ENCODE measurements at places on chromosomes 2 and 18.
A peak's percentile ranks its signal among the peaks of the same experiment; 100 is the strongest.

DNA sequence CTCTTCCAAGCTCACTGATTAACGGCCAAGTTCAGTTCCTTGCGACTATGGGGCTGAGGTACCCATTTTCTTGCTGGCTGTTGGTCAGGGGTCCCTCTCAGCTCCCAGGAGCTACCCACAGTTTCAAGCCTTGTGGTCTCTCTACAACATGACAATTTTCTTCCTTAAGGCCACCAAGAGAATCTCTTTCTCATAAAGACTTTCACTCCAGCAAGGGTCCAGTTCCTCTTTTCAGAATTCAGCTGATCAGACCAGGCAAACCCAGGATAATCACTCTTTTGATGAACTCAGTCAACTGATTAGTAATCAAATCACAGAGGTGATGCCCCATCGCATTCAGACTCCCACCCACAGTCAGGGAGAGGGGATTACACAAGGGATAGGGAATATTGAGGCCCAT, 129.7 kb downstream of the IRS1 start:
- no peak for DNase-seq

DNA sequence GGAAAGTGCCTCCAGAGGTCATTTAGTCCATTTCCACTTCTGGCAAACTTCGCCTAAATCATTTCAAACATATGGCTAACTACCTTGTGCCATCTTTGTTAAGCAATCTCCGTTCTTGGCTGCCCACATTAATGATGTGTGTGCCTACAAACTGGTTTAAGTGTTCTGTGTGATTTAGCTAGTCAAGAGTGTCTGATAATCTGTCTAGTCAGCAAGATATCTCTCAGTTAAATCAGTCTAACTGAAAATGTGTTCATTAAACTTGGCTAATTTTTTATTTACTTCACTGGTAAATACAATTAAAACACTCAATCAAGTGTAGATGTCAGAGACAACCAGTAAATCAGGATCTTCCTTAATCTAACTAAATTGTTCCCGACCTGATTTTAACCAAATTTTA, 352.4 kb downstream of the ERBB4 start:
- DNase-seq: no peak

DNA sequence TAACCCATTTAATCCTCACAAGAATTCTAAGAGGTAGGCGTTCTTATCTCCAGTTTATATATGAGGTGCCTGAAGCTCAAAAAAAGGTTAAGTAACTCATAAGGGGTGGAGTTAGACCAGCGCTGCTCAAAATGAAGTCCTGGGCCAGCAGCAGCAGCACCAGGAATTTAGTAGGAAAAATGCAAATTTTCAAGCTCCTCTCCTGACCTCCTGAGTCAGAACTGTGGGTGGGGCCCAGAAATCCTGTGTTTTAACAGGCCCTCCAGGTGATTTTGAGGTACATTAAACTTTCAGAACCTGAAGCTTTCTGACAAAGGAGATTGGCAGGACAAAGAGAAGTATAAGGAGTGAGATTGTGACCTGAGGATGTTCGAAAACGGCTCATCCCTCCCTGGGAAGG, 66.0 kb upstream of the CCDC85A start:
- no peak for DNase-seq

DNA sequence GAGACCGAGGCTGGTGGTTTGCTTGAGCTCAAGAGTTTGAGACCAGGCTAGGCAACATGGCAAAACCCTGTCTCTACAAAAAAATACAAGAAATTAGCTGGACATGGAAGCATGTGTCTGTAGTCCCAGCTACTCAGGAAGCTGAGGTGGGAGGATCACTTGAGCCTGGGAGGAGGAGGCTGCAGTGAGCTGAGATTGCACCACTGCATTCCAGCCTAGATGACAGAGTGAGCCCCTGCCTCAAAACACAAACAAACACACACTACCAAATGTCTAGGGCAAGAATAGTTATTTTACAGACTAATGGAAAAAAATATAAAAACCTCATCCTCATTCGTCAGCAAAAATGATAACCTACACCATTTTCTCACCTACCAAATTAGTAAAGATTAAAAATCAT, 15.3 kb downstream of the BUB1 start:
- no peak for DNase-seq

DNA sequence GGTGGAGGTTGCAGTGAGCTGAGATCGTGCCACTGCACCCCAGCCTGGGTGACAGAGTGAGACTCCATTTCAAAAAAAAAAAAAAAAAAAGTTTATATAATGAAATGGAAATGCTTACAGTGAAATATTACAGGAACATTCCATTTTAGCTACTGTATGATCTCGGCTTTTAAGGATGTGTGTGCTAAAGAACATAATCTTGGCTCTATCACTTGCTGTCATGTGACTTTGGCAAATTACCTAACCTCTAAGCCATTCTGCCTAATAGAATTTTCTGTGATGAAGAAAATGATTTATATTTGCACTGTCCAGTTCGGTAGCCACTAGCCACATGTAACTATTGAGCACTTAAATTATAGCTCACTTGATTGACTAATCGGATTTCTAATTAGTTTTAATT, 36.3 kb downstream of the SMAD4 start:
- no peak for DNase-seq

- no peak for DNase-seq
Observed at GRCh38 chr2:150081775-150082481, 405.5 kb downstream of the RND3 start.

DNA sequence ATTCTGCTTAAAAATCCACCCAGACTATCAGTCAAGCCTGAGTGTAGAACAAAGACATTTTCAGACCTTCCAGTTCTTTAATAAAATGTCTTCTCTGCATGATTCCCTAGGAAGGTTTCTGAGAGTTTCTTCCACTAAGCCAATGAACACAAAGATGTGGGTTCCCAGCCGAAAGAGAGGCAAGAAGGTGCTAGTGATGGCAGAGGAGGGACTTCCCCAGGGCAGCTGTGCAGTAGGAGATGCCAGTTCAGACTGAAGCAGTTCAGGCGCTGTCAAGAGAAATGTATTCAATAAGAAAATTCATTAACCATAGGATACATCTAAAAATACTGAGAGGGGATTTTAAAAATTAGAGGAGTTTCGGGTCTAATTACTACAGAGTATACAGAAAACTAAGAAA, 83.3 kb downstream of the RND3 start:
- no peak for DNase-seq

DNA sequence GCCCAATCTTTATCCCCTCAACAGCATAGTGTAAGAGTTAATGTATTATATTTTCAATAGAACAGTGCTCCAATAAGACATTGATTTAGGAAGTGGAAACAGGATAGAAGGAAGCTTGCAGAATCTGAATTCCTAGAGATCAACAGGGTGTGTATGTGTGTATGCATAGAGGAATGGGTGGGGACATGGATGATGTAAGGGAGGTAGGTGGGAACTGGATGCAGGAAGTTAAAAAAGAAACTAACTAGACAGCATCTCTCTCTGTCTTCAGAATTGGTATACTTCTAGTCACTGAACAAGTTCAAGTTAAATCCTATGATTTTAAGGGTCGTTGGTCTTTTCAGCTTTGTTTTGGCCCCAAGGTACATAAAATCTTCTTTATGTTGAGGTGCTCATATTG, 196.6 kb downstream of the PMAIP1 start:
- DNase-seq: no peak

GRCh38 chr2:237533668-237534161, 32.7 kb upstream of the PRLH start:
- DNase-seq: no peak

- DNase-seq: no peak
Observed at GRCh38 chr2:134835471-134835870, 2.9 kb upstream of the ACMSD start.

GRCh38 chr2:203908066-203908796, 28.3 kb upstream of the ICOS start:
- no peak for DNase-seq

- DNase-seq: no peak
Observed at GRCh38 chr2:71558300-71559051, 105.1 kb downstream of the DYSF start.

DNA sequence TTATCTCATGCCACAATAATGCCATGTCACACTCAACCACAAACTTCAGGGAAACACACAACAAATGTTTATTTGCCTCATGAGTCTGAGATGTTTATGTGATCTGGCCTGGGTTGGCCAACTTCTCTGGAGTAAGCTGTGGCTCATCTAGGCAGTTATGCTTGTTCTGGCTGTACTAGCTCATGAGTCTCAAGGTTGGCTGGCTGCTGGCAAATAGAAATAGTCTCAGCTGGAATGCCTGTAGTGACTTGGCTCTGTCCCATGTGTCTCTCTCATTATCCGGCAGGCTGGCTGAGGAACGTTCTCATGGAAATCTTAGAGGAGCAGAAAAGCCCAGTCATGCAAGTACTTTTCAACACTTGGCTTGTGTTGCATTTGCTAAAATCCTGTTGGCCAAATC, 234.9 kb upstream of the CDH2 start:
- DNase-seq: no peak

DNA sequence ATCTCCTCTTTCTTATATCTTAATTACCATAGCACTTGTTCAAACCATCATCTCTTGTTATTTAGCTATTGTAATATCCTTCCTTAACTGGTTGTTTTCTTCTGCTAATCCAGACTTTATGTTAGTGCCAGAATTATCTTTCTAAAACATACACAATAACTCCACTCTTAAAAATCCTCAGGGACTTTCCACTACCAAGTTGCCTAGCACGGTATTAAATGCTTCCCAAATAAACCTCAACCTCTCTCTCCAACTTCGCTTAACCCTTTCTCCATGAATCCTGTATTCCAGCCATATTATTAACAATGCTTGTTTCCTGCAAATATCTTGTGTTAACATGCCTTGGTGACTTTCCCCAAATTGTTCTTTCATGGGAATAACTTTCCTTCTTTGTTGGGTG, 84.5 kb downstream of the FAM228A start:
- no peak for DNase-seq

- no peak for DNase-seq
Observed at GRCh38 chr2:96730212-96730611, 9.7 kb downstream of the LMAN2L start.

GRCh38 chr2:99698896-99699295, 209.1 kb upstream of the REV1 start:
- no peak for DNase-seq

DNA sequence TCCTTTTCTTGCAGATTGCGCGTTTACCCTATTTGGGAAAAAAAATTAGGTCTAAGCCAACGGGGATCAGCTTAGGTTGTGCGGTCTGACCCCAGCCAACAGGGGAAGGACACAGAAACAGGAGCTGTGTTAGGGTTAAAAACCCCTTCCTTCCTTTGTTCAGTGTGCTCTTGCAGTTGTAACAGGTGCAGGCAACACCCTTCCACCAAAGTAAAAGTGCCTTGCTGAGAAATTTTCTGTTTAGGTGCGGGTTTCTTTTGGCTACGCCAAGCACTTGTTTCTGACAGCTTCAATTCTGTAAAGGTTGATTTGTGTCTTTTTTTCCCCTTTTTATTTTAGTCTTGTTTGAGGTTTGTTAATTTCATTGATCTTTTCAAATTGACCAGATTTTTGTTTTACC, 92.5 kb downstream of the PTPN4 start:
- DNase-seq: no peak

- DNase-seq: no peak
Observed at GRCh38 chr2:217870528-217871011, 132.2 kb downstream of the TNS1 start.

- peak; percentile 40 for DNase-seq
Observed at GRCh38 chr2:58427572-58428095, 186.5 kb upstream of the FANCL start.

DNA sequence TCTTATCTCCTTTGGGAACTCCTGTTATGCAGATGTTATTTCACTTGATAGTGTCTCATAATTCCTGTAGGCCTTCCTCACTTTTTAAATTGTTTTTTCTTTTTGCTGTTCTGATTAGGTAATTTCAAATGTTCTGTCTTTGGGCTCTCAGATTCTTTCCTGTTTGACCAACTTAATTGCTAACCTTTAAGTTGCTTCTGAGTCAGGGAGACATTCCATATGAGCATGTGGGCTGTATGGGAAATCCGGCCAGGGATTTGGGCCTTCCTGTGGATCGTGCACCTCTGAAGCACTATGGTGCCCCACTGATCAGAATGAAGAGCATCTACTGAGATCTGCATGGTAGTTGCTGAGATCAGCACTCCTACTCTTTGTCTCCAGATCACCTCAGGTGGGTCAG, 44.7 kb upstream of the REEP1 start:
- DNase-seq: no peak

DNA sequence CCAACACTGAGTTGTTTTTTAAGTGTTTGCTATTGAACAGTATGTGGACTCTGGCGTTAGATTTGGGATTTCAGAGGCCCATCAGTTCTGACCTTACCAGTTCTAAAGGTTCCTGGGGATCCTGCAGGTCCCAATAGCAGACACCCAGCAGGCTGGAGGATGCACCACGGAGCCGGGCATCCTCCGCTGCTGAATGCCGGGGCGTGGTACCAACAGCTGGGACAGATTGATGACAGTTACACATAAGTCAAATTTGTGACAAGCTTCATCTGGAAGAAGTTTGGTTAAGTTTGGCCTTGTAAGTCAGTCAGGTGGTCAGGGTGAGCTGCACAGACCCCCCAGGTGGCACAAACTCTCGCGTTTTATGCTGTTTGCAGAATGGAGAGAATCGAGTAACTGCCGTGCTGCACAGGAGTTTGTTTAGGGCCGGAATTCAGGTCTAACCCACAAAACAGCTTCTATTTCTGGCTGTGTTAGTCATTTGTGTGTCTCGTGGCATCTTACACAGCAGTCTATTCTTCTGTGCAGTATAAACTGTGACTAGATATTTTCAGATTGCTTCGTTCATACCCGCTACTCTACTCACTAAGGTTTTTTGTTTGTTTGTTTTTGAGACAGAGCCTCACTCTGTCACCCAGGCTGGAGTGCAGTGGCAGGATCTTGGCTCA, 19.2 kb downstream of the CTDP1 start:
- no peak for DNase-seq

- no peak for DNase-seq
Observed at GRCh38 chr2:235636546-235636945, 142.7 kb downstream of the AGAP1 start.

GRCh38 chr18:63071701-63072141, 247.8 kb downstream of the BCL2 start:
- no peak for DNase-seq

- no peak for DNase-seq
Observed at GRCh38 chr2:201661366-201661765, 18.1 kb upstream of the TMEM237 start.

DNA sequence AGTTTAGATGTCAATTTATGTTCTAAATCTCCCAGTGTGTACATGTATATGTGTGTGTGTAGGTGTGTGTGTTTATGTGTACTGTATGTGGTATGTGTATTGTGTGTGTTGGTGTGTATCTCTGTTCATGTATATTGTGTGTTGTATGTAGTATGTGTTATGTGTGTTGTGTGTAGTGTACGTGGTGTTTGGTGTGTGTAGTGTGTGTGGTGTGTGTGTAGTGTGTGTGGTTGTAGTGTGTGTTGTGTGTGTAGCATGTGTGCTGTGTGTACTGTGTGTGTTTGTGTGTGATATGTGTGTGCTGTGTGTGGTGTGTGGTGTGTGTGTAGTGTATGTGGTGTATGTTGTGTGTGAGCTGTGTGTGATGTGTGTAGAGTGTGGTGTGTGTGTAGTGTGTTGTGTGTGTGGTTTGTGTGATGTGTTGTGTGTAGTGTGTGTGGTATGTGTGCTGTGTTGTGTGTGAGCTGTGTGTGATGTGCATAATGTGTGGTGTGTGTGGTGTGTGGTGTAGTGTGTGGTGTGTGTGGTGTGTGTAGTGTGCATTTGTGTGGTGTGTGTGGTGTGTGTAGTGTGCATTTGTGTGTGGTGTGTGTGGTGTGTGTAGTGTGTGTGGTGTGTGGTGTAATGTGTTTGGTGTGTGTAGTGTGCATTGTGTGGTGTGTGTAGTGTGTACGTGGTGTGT, 5.2 kb upstream of the RTP5 start:
- DNase-seq: no peak
